ENCODE measurements at places on chromosomes 5 and 9.
A peak's percentile ranks its signal among the peaks of the same experiment; 100 is the strongest.

DNA sequence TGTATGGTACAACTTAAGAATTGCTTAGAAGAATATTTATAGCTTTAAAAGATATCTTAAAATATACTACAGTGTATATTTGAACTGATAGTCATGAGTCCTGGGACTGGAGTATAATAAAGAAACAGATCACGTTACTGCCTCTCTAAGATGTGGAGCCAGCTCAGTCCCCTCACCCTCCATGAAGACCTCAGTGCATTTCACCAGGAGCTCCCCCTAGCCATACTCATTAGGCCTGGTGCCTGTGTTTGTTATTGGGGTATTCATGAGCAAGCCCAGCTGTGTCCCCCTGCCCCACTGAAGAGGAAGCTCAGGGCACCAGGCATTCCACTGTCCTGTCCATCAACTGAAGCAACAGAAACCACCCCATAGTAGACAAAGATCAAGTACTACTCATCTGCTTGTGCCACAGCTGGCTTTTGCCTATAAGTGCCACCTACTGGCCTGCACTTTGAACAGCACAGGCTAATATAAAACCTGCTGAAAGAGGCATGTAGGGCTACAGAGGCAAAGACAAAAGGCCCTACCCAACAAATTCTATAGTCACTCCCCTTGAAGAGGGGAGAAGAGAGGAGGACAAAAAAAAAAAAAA is 850.2 kb upstream of the NUDT12 start:
- no peak for DNase-seq

GRCh38 chr5:80326468-80326867 is 6.7 kb downstream of the SPZ1 start:
- no peak for DNase-seq

- no peak for DNase-seq
These were observed 114.4 kb downstream of the ROR2 start for GRCh38 chr9:91835632-91836031.

DNA sequence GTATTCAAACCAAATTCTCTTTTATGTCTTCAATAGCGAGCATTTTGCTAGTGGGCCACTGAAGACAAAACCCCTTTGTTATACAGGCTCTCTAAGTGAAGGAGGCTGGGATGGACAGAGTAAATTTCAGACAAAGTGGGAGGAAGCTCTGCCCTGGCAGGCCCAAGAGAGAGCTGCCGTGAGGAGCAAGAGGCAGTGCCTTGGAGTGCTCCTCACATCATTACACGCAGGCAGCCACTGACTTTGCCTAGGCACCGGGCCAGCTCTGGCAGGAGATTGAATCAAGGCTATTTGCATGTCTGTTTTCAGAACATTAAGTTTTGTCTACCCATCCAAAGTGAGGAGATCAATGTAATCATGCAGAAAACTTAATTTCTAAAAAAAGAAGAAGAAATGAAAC is 167.7 kb downstream of the CCDC192 start:
- DNase-seq, result peak; percentile 66

DNA sequence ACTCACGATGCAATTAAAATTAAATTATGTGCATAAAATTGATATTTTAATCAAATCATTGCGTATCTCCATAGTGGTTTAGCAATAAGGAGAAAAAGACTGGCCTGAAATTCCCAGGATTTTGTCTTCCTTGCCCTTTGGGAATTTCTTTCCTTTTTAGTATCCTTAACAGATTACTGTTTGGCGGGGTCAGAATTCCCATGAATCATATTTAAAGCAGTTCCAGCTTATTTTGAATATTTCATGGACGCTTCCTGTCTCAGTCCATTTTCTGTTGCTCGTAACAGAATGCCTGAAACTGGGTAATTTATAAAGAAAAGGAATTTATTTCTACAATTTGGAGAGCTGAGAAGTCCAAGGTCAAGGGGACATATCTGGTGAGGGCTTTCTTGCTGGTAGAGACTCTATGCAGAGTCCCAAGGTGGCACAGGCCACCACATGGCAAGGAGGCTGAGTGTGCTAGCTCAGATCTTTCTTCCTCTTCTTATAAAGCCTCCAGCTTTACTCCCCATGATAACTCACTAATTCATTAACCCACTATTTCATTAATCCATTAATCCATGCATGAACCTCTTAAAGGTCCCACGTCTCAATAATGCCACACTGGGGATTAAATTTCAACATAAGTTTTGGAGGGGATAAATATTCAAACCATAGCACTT is 37.8 kb downstream of the CDH6 start:
- no peak for DNase-seq

- DNase-seq, result no peak
These were observed 10.3 kb downstream of the GOLPH3 start for GRCh38 chr5:32163785-32164184.

GRCh38 chr9:93326056-93326455 is 125.4 kb upstream of the FAM120A start:
- DNase-seq, result no peak

GRCh38 chr5:14270209-14270702 is 127.1 kb downstream of the TRIO start:
- no peak for DNase-seq

DNA sequence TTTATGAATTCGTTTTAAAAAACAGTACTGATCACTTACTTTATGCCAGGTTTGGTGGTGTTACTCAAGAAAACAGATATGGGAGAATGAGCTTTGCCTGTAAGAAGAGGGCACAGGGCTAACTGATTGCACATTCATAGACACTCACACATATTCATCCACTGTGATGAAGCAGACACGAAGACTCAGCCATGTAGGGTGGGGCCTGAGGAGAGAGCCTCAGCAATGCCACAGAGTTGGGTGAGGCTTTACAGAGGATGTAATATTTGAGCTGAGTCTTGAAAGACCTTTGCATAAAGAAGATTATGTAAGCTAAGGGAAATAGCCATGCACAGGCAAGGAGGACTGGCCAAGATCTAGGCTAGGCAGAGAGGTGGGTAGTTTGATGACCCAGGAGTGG is 472.8 kb downstream of the PSAT1 start:
- DNase-seq, result no peak
